Aorta (tissue), 5 donors: ENCODE measurements at places on chromosomes 2 and 18. TPM values are rescaled to one million over a fixed set of nuclear protein-coding genes. Genes with fewer than 3 reads are reported as not detected.

- no peak overlapping the region for H3K4me3 ChIP-seq
- H3K4me1 ChIP-seq = no peaks in the 10 kb centered on the region
- peaks cover 7% of the 10 kb centered on the region for H3K36me3 ChIP-seq
- no peak overlapping the region for H3K27ac ChIP-seq
- no peaks in the 10 kb centered on the region for H3K27me3 ChIP-seq
- DNase-seq = no peak
Observed at GRCh38 chr18:55228191-55228590, 268.9 kb upstream of the CCDC68 start.

GRCh38 chr18:68660354-68661183 is 54.3 kb downstream of the TMX3 start:
- DNase-seq = no peak
- H3K4me3 ChIP-seq = no peak overlapping the region
- no peak overlapping the region for H3K27ac ChIP-seq
- H3K4me1 ChIP-seq = no peaks in the 10 kb centered on the region
- H3K27me3 ChIP-seq = no peaks in the 10 kb centered on the region

GRCh38 chr2:190417045-190417842 is 9.1 kb downstream of the MFSD6 start:
- no peaks in the 10 kb centered on the region for H3K36me3 ChIP-seq
- H3K27ac ChIP-seq = no peak overlapping the region
- no peak overlapping the region for H3K4me3 ChIP-seq

Gene HAAO
- 22.0 TPM for total RNA-seq

GRCh38 chr2:162579169-162579568 is 235.2 kb downstream of the GCA start:
- no peak for DNase-seq
- H3K36me3 ChIP-seq = no peaks in the 10 kb centered on the region
- H3K4me3 ChIP-seq = no peak overlapping the region
- no peak overlapping the region for H3K27ac ChIP-seq

Gene CD8B
- total RNA-seq = 1.9 TPM

GRCh38 chr18:36831139-36831538 is 2.2 kb downstream of the KIAA1328 start:
- no peaks in the 10 kb centered on the region for H3K4me1 ChIP-seq
- H3K36me3 ChIP-seq = no peaks in the 10 kb centered on the region
- no peak overlapping the region for H3K27ac ChIP-seq

- DNase-seq = no peak
- no peak overlapping the region for H3K4me3 ChIP-seq
- peaks cover 3% of the 10 kb centered on the region for H3K4me1 ChIP-seq
- H3K27ac ChIP-seq = no peak overlapping the region
Observed at GRCh38 chr2:32363597-32363996, 6.8 kb downstream of the BIRC6 start.

DNA sequence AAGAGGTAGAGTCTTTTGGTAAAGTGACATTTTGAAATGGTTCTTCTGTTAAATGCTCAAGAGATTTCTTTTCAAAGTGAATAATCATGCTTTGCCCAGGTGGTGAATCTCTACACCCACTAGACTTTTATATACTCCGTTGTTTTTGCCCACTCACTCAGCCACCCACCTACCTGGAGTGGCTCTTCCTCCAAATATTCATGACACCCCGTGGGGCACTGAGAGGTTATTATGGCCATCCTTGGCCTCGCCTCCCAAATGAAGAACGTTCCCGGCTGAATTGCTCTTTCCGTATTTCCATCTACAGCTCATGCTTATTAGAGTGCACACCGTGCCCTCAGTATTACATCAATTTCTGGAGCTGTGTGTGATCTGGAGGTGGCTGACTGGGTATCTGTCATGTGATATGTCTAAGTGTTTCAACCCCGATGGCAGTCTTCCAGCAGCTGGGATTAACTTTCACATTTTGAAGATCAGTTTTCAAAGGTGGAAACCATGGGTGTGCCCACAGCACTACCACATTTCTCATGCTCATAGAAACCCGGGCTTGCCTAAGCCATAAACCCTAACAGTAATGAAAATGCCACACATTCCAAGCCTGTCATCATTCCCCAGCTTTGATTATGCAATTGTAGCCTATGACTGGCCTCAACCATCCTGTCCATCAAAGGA is 406.6 kb upstream of the MMADHC start:
- no peak for DNase-seq
- peaks cover 9% of the 10 kb centered on the region for H3K4me1 ChIP-seq
- no peaks in the 10 kb centered on the region for H3K27me3 ChIP-seq
- H3K4me3 ChIP-seq = no peak overlapping the region
- no peaks in the 10 kb centered on the region for H3K36me3 ChIP-seq

DNA sequence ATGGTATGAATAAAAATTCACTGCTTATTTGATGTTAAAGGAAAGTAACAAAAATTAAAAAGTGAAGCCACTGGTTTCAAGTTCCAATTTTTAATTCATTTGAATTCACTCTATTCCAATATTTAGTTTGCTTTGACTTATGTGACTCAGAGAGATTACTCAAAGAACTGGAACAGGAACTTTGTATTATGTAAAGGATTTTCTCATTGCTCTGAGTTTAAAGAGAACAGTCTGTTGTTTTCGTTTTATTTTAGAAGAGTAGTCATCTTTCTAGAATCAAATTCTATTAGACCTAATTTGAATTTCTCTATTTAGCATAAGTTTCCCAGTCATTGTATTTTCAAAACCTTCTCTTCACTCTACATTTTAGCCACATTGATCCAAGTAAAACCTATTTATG is 300.1 kb upstream of the SLC8A1 start:
- no peak for DNase-seq
- no peaks in the 10 kb centered on the region for H3K4me1 ChIP-seq
- H3K27me3 ChIP-seq = no peaks in the 10 kb centered on the region
